ENCODE measurements at places on chromosomes 1 and 21. TPM values are rescaled to one million over a fixed set of nuclear protein-coding genes. Genes with fewer than 3 reads are reported as not detected.

DNA sequence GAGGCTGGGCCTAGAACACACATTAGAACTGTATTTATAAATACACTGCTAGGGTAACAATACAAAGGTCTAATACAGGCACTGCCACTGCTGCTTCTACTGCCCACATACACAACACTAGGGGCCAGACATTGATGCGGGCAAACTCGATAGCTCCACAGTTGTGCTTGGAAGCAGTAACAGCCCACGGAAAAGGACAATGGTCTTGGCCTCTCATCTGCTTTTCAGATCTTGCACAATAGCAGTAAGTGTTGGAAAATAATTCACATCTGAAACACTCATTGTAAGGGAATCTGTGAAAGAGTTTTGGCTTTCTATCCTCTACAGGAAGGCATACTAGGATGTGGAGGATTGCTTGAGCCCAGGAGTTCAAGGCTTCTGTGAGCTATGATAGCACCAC lies 6.9 kb upstream of the SPOCD1 start:
- no peak for DNase-seq

- no peak for DNase-seq
Observed at GRCh38 chr1:184615301-184615700, 139.4 kb downstream of the EDEM3 start.

DNA sequence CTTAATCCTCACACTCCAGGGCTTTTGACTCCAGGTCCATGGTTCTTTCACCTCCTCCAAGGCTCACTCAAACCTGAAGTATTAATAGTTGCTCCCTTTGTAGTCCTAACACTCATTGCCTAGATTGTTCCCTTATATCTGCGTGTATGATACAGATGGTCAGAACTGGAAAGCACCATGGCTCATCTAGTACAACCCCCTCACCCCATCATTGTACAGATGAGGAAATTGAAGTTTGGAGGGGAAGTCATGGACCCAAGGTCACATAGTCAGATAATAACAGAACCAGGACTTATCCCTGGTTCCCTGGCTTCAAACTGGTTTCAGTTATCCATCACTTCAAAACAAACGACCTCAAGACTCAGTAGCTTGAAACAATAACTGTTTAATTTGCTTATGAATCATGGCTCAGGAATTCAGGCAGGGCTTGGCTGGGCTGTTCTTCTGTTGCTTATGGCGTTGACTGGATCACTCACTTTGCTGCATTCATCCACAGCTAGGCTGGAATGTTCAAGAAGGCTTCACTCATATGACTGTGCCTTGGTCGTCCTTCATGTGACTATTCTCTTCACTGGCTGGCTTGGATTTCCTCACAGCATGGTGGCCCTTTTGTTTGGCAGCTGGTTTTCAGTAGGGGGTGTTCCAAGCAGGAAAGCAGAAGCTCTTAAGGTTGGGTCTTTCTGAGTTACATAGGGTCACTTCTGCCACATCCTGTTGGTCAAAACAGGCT lies 5.0 kb downstream of the NOS1AP start:
- DNase-seq: no peak

DNA sequence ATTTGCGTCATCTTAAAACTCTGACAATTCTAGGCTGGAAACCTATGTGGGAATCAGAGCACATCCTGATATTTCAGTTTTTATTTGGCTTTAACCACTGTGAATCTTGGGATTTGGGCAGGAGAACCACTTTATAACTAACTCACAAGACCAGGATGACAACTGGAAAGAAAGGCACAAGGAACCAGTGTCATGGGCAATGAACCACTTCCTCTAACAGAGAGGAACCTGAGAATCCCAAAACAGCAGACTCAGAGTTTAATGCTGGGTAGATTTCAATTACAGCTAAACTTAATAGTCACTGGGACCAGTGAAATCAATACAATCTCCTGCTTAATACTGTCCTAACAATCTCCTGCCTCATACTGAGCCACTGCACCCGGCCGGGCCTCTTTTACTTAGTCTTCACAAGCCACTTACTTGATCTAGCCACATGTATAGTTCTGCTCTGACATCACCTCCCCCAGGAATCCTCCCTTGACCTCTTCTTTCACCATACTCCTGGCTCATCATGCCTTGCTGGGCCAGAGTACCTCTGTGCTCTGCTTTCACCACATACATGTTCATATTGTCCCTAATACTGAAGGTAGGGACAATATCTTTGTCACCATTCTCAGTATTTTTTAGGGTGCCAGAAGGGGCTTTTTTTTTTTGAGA lies 20.2 kb upstream of the SLFNL1 start:
- DNase-seq: no peak

GRCh38 chr1:222654849-222655248 lies 37.0 kb downstream of the MIA3 start:
- DNase-seq: peak; percentile 85

DNA sequence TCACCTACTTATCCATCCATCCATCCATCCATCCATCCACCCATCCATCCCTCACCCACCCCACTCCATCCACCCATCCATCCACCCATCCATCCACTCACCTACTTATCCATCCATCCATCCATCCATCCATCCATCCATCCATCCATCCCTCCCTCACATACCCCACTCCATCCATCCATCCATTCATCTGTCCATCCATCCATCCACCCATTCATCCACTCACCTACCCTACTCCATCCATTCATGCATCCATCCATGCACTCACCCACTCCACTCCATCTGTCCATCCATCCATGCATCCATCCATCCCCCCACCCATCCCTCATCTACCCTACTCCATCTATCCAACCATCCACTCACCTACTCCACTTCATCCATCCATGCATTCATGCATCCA lies 34.5 kb downstream of the DHRS3 start:
- no peak for DNase-seq

DNA sequence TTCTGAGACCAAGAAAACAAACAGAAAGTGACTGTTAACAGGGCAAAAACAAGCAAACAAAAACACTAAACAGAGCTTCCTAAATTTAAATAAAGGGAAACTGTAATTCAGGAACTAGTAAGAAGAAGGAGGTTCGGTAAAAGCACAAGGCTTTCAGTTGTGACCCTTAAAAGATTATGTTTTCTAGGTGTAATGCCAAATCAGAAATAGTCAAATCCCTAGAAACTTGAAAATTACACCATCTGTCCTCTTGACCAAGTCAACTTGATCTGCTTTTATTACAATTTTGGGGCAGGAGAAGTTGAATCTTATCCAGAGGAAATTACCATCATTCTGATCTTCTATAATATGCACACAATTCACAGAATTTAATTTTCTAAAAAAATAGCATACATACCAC lies 754.0 kb upstream of the ADGRL4 start:
- DNase-seq: no peak

DNA sequence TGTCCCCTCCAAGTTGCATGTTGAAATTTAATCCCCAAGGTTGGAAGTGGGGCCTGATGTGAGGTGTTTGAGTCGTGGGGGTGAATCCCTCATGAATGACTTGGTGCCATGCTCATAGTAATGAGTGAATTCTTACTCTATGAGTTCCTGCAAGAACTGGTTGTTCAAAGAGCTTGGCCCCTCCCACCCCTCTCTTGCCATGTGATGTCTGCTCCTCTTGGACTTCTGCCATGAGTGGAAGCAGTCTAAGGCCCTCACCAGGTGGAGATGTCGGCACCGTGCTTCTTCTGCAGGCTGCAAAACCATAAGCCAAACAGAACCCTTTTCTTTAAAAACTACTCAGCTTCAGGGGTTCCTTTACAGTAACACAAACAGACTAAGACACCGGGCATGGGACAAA lies 14.3 kb downstream of the G0S2 start:
- no peak for DNase-seq

- no peak for DNase-seq
Observed at GRCh38 chr1:160548183-160548582, 25.1 kb upstream of the SLAMF6 start.

Gene CASQ1
- not detected for total RNA-seq

Gene OLFML3
- 0.94 TPM for total RNA-seq

Gene PPFIA4
- 16.1 TPM for total RNA-seq

Gene C4BPA
- not detected for total RNA-seq

Gene PRAMEF6
- not detected for total RNA-seq

Gene FMO3
- total RNA-seq: not detected
